ENCODE measurements at places on chromosomes 5 and 9. TPM values are rescaled to one million over a fixed set of nuclear protein-coding genes. Genes with fewer than 3 reads are reported as not detected.
A peak's percentile ranks its signal among the peaks of the same experiment; 100 is the strongest.

GRCh38 chr5:133205649-133206048 is 153.8 kb downstream of the HSPA4 start:
- DNase-seq, result no peak

- no peak for DNase-seq
These were observed 19.7 kb upstream of the PHYKPL start for GRCh38 chr5:178252258-178252657.

The STXBP1 gene
- total RNA-seq, result 39.6 TPM

GRCh38 chr5:53825016-53825415 is 264.6 kb downstream of the NDUFS4 start:
- no peak for DNase-seq

GRCh38 chr9:16197578-16198370 is 644.9 kb downstream of the CCDC171 start:
- peak; percentile 51 for DNase-seq

The AFAP1L1 gene
- total RNA-seq, result 8.3 TPM

- DNase-seq, result peak; percentile 21
These were observed 244.3 kb downstream of the CSNK1G3 start for GRCh38 chr5:123756318-123756665.

- DNase-seq, result peak; percentile 49
These were observed 72.4 kb upstream of the MPDZ start for GRCh38 chr9:13351778-13352386.

DNA sequence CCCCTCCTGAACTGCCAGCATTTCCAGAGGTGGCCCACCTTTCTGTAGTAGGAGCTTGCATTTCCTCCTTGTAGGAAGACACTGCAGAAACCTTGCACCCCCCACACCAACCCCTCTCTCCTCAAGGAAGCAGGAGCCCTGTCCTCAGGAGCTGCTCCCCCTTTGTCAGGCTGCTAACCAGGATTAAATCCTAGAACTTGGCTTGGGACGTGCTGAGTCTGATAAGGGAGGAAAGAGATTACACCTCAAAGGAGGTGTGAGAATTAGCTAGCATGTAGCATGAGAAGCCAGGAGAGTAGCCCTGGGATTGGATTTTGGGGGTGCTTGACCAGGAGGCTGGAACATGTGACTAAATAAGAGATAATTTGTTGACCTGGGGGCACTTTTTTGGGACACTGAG is 119.8 kb upstream of the ALDH1B1 start:
- no peak for DNase-seq

The C9orf153 gene
- total RNA-seq, result not detected

GRCh38 chr5:160044391-160044804 is 35.5 kb downstream of the TTC1 start:
- DNase-seq, result no peak

GRCh38 chr5:80389580-80389979 is 18.3 kb upstream of the ZFYVE16 start:
- no peak for DNase-seq

The CCDC152 gene
- total RNA-seq, result 1.2 TPM

The GDNF gene
- 20.5 TPM for total RNA-seq

DNA sequence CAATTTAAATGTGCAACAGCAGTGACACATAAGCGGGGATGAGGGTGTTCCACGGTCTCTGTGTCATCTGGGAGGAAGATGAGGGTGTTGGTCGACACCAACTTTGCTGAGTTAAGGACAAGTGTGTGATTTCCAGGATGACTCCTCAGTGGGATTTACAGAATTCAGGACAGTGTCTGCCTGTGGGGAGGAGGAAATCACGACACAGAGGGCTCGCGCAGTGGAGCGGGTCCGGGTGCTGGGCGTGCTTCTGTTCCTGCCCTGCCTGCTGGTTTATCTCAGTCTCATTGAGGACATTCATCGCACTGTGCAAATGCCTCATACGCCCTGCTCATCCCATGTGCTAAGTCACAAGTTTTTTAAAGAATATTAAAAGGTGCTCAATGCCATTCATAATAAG is 73.7 kb upstream of the ADAMTS2 start:
- DNase-seq, result no peak

- DNase-seq, result peak; percentile 26
These were observed 109.1 kb downstream of the DOCK2 start for GRCh38 chr5:169746147-169746694.

DNA sequence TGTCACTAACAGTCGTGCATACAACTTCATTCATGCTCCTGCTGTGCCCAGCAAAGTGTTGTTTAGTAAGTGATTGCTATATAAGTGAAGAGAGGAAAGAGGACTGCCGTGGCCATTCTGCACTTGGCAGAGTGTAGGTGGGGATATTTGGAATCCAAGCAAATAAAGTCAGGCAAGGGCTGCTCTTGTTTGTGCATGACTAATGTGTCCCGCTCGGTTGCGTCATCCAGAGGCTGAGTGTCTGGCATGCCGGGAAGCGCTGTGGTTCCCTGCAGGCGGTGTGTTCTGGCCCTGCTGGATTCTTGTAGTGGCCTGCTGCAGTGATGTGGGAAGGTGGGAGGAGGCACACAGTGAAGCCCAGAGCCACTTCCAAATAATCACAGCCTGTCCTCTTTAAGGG is 136.9 kb upstream of the ANKH start:
- DNase-seq, result peak; percentile 99

DNA sequence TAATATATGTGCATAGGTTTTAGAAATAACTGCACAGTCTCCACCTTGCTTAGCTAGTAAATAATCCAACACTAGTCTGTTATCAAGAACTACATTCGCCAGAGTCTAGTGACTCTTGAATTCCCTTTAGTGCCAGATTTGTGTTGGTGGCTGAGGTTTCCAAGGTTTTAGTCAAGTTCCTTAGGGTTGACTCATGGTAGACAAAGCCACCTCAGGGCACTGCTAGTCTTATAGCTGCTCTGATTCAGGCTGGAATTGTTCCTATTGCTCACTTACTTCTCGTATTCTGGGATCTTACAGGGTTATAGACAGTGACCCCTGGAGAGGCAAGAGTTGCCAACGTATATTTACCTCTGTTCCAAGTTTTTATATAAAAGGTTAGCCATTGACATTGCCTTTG is 1369.8 kb upstream of the CDH9 start:
- DNase-seq, result peak; percentile 91

The ALDH7A1 gene
- 85.5 TPM for total RNA-seq

The SLC25A2 gene
- total RNA-seq, result 0.25 TPM

GRCh38 chr5:157026789-157027424 is 32.0 kb downstream of the HAVCR1 start:
- DNase-seq, result no peak

The CDH9 gene
- total RNA-seq, result not detected

DNA sequence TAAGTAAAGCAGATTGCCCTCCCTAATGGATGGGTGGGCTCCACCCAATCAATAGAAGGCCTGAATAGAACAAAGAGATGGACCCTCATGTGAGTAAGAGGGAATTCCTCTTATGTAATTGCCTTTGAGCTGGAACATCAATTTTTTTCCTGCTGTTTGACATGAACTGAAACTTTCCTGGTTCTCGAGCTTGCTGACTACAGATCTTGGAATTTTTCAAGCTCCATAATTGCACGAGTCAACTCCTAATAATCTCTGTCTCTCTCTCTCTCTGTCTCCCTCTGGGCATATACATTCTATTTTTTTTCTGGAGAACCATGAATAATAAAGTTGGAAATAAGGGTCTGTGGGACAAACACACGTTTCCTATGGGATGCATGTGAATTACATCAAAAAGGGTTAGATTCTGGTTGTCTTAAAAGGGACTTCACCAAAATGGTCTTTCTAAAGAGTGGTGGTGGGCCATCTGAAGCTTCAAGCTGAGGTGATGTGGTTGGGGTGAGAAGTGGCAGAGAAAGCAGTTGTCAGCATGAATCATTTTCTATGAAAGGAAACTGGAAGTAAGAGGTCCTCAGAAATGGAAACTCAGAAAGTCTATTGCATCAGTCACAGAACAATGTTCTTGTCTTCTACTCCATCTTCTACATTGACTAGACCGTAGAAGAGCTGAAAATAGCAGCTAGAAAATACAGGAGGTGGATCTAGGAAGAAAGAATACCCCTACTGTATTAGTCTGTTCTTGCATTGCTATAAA is 47.0 kb upstream of the HOMER1 start:
- DNase-seq, result peak; percentile 40

The SCGB3A2 gene
- total RNA-seq, result 0.82 TPM

GRCh38 chr9:82036086-82036485 is 47.5 kb downstream of the SPATA31D1 start:
- DNase-seq, result no peak

- DNase-seq, result no peak
These were observed 9.9 kb downstream of the SLC6A3 start for GRCh38 chr5:1435369-1435768.

The TRIM23 gene
- 16.8 TPM for total RNA-seq

DNA sequence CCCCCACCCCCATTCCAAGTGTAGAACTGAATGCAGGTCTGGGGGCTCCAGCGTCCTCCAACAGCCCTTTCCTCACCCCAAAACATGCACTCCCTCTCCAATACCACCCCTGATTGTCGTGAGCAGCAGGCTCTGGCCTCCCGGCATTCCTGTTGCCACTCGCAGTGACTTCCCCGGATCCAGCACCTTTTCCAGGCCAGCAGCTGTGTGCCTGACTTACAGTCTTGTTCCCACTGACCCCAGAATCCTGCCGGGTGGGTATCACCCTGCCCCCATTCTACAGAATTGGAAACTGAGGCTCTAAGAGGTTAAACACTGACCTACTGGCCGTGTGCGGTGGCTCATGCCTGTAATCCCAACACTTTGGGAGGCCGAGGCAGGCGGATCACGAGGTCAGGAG is 127.2 kb downstream of the OLFM1 start:
- DNase-seq, result no peak

- no peak for DNase-seq
These were observed 31.1 kb upstream of the ANKRD18A start for GRCh38 chr9:38651400-38652042.

GRCh38 chr5:10199692-10200091 is 50.0 kb downstream of the ATPSCKMT start:
- no peak for DNase-seq

GRCh38 chr5:16897284-16897704 is 38.8 kb downstream of the MYO10 start:
- DNase-seq, result peak; percentile 82

DNA sequence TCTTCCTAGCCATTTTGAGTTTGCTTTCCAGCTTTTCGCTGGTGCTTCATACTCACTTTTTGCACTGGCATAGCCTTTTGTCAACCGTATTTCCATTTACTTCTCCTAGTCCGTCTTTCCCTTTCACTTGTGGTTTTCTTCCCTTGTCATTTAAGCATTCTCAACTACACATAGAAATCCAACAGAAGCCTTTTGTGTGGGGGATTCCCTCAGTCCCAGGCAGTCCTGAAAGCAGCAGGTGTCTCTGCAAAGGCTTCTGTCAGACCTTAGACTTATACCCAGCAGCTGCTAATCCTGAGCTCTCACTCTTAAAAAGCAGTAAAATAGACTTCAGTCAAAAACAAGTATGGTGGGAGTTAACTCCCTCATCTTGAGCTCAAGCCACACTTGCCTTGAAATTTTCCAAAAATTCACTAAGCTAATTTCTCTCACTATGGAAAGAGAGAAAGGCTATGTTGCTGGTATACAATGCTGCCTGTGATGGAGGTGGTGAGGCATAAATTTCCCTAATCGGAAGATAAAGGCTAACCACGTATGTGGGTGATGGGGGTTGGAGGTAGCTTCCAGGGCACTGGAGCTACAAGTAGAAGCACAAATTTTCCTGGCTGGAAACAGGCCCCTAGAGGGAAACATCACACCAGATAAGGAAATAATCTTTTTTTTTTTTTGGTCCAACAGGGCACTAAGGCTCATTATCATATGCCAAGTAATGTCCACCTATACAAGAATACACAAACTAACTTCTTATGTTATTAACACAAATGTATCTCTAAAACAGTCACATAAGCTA is 34.8 kb upstream of the IFNK start:
- DNase-seq, result no peak

DNA sequence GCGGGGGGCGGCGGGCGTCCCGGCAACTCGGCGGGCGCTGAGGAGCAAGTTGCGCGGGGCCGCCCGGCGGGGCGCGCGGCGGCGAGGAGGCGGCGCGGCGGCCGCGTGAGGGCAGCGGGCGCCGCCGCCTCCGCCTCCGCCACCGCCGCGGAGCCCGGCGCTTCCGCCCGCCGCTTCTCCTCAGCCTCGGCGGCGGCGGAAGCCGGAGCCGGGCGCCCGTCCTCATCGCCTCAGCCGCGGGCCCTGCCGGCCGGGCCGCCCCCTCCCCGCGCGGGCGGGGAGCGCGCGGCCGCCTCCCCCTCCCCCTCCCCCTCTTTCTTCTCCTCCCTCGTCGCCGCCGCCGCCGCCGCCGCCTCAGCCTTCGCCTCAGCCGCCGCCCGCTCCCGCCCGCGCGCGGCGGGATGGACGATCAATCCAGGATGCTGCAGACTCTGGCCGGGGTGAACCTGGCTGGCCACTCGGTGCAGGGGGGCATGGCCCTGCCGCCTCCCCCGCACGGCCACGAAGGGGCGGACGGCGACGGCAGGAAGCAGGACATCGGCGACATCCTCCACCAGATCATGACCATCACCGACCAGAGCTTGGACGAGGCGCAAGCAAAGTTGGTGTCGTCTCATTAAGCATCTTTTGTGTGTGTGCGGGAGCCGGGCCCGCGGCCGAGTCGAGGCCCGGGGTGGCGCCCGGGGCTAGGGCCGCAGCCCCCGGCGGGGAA is at the start of gene PBX3:
Gene PBX3, plus strand, starts transcription at position 321 of the 712 bp plus-strand sequence.
- DNase-seq, result no peak

The SOX30 gene
- 0.14 TPM for total RNA-seq

The EGFLAM gene
- 1.1 TPM for total RNA-seq

DNA sequence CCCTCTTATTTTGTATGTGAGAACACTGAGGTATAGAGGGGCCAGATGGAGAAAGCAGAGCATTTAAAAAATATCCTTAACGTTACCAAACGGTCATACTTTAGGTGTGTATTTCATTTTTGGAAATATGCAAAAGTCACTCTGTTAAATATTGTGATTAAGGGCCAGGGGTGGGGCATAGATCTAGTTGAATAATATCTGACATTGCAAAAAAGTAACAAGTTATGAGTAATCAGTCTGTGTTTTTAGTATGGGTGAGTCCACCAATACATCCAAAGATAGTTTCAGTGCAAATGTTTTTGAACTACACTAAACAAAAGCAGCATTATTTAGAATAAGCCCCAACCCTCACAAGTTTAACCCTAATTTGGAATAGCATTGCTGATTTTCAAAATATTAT is 45.3 kb upstream of the CCDC112 start:
- no peak for DNase-seq

The FCN1 gene
- total RNA-seq, result not detected

GRCh38 chr5:145902421-145902820 is 29.6 kb upstream of the GRXCR2 start:
- DNase-seq, result peak; percentile 26

The ZFP37 gene
- total RNA-seq, result 2.1 TPM

The FGF10 gene
- total RNA-seq, result not detected

The HACD4 gene
- 2.1 TPM for total RNA-seq

DNA sequence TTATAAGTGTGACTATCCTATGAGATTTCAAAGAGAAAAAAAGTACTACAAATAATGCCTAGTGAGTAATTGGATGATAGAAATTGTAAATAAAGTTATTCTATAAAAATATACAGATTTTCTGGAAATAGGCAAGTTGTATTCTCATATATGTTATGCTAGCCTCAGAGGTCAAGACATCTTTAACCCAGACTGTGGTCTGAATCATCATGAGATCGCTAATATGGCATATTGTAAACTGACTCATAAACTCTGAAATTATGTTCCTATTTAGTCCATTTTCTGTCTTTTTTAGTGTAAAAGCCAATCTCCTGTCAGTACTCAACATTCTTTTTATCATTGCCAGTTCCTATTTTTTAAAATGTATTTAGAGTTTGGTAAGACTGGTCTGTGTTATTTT is 14.2 kb downstream of the LOX start:
- peak; percentile 40 for DNase-seq

GRCh38 chr5:147911427-147911826 is 5.1 kb upstream of the C5orf46 start:
- no peak for DNase-seq
